ENCODE measurements at places on chromosomes 3 and 15. TPM values are rescaled to one million over a fixed set of nuclear protein-coding genes. Genes with fewer than 3 reads are reported as not detected.

The MESP2 gene
- total RNA-seq = 0.58 TPM

The IMPG2 gene
- total RNA-seq = 0.33 TPM

The BDH1 gene
- 1.7 TPM for total RNA-seq

The SPRED1 gene
- 50.5 TPM for total RNA-seq

The ANKDD1A gene
- total RNA-seq = 9.2 TPM

The SH2D7 gene
- under 0.01 TPM for total RNA-seq

Measured in smooth muscle cell of trachea (primary cell).